ENCODE measurements at places on chromosomes 3 and 15.

DNA sequence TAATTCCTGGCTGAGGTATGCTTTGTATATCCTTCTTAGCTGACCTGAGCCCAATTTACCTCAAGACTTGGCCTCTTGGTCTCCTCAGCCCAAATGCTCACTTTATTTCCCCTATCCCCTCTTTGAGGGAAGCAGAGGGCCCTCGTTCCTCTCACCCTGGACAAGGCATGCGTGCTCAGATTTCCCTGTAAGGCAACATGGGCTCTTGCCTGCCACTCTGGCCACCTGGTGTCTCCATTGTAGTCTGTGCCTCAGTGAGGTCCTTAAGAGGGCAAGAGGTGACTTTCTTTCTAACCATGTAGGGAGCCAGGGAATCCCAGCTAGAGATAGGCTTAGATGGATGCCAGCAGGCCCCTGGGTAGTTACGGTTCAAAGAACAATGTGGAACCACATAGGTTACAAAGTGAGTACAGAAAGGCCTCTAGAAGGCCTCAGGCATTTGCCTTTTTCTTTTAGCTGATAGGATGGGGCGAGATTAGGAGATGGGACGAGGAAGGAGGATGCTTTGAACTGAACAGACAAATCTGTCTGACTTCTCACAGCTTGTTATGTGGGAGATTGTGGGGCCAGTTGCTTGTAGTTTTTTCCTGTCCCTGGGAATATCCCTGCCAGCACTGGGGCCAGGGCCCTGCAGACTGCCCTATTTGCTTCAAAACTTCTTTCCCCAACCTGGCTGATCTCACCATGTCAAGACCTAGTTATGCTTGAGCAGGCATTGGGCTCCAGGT lies 1.1 kb upstream of the INTS14 start:
- ATAC-seq, result no peak

GRCh38 chr3:15815696-15816095 lies 17.9 kb upstream of the ANKRD28 start:
- ATAC-seq, result peak; percentile 10

- ATAC-seq, result no peak
Measured at GRCh38 chr3:58585994-58586393, 8.8 kb upstream of the FAM107A start.

GRCh38 chr15:101084801-101085200 lies 165.6 kb downstream of the LRRK1 start:
- no peak for ATAC-seq

- ATAC-seq, result no peak
Measured at GRCh38 chr3:122186372-122186771, 2.9 kb downstream of the CASR start.

DNA sequence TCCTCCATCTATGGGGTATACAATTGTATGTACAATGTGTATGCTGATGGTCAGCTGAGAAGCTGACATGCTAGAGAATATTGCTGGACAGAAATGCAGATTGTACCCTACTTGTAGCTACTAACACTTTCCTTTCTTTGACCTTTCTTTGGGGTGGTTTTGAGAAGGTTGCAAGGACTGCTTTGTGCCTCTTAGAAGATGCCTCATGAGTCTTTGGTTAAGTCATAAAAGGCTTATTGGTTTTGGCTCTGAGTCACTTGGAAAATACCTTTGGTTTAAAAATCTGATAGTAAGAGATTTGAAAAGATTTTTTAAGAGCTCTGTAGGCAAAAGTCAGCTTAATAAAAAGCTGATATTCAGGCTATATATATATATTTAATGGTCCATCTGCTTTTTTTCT lies 71.5 kb downstream of the ZMAT3 start:
- peak; percentile 85 for ATAC-seq

GRCh38 chr3:169389925-169390253 lies 273.6 kb downstream of the MECOM start:
- ATAC-seq, result no peak

Measured in activated CD4-positive, CD25-positive, alpha-beta regulatory T cell treated with anti-CD3 and anti-CD28 coated beads, Interleukin-2, amount 50 U/mL, for 24 hours (primary cell).